ENCODE measurements at places on chromosomes 3 and 15. TPM values are rescaled to one million over a fixed set of nuclear protein-coding genes. Genes with fewer than 3 reads are reported as not detected.

- DNase-seq: no peak
Measured at GRCh38 chr3:186596568-186597287, 16.1 kb upstream of the AHSG start.

- peak; percentile 73 for DNase-seq
Measured at GRCh38 chr15:72065801-72066200, 52.1 kb downstream of the MYO9A start.

GRCh38 chr15:67812241-67812644 is 13.1 kb upstream of the SKOR1 start:
- no peak for DNase-seq

- DNase-seq: no peak
Measured at GRCh38 chr15:72991026-72991425, 61.2 kb upstream of the NEO1 start.

Gene TRPC1
- 8.7 TPM for polyA plus RNA-seq

Gene ANKRD63
- 0.32 TPM for polyA plus RNA-seq

All from renal cortex interstitium (tissue), 15 donors.